Activated CD8-positive, alpha-beta T cell treated with anti-CD3 and anti-CD28 coated beads, Interleukin-2, amount 10 ng/mL, durations not matched to agents 7 days and 5 days (primary cell): ENCODE measurements at places on chromosomes 5 and 9.

- no peak for DNase-seq
Measured at GRCh38 chr9:10534850-10535249, 78.0 kb downstream of the PTPRD start.

DNA sequence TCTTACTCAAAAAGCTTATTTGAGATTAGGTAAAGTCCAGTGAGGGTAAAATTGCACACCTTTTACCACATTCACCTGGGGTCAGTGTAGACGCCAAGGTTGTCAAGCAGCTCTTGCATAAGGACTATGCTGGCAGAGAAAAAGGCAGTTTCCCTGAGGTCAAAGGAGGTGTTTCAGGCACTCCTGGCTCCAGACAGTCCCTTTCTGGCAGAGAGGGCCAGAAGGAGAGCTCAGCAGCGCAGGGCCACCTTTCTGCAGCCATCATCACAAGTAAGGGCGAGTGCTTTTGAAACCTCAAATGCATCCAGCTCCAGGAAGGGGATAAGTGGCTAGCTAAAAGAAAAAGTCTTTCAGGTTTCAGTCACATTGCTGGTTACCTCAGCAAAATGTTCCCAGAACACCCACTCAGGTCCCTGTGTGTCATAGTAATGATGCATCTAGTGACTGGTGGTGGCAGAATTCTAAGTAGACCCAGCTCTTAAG, 16.7 kb upstream of the IL13 start:
- peak; percentile 44 for DNase-seq

- no peak for DNase-seq
Measured at GRCh38 chr5:61141801-61142200, 20.5 kb downstream of the SMIM15 start.

DNA sequence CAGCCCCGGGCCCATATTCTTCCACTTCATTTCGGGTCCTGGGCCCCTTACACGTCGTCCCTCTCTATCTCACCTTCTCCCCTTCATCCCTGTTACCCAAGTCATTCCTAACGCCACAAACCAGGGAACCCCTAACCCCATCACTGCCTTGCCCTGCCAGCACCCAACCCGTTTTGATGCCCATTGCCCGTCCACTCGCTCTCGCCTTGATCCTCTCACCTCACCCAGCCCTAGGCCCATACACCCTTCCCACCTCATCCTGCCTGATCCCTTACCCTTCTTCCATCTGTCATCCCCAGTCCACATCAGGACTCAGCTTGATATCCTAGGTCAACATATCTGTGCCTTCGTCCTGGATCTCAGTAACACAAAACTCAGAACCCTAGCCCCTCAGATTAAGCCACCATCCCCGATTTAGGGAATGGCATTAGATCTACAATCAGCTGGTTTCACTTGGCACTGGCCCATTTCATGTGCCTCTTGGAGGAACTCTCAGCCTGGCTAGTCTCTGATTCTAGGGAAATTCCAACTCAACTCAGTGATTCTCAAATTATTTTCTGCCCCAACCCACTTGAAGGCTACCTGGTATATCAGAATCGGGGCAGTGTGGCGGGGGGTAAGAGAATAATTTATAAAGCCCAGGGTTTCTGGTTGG, 489 bp downstream of the CHMP5 start:
- no peak for DNase-seq

DNA sequence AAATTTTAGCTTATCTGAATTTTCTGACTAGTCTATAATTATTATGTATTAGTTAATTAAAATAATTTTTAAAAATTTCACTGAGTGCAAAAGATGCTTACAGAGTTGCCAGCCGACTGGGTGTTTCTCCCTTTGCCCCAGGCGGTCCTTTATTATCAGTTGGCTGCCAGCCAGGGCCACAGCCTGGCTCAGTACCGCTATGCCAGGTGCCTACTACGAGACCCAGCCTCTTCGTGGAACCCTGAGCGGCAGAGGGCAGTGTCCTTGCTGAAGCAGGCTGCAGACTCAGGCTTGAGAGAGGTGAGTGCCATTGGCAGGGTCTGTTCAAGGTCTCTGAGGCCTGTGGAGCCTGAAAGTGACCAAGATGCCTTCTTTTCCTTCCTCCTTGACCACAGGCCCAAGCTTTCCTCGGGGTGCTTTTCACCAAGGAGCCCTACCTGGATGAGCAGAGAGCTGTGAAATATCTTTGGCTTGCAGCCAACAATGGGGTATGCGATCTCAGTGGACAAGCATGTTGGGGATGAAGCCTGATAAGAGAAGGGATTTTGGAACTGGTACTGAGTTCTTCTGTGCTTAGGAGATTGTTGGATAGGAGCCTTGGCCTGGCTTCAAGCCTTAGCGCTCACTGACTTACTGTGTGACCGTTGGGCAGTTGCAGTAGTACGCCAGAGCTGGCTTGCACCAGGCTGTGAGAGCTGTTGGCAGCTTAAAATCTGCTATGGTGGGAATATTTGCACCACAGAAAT, 10.6 kb downstream of the DELE1 start:
- DNase-seq: no peak

- no peak for DNase-seq
Measured at GRCh38 chr5:112691339-112691680, 46.4 kb upstream of the APC start.

DNA sequence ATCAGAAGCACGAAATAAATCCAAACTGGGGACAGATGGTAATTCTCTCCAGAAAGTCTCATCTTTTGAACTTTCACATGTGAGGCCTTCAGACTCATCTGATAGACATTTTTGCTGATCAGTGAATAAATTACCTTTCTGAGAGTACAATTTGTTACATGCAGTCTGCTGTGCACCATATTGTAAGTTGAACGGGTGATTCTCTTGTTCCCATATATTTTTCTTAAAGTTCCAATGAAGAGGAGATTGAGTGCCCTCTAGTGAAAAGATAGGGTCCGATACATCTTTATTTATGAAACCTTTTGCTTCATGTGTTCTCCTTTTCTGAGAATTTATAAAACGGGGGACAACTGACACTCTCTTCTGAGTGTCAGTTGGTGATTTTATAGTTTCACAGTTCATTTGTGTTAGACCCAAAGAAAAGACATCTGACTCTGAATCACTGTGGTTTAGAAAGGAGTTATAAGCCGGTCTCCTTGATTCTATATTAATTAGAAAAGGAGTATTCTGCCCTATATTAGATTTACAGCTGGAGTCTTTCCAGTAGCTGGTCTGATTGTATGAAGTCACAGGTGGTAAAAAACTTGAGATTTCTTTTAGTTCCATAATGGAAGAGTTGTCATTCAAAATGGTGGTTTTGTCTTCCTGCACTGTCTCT, 30.4 kb downstream of the GNG10 start:
- no peak for DNase-seq

DNA sequence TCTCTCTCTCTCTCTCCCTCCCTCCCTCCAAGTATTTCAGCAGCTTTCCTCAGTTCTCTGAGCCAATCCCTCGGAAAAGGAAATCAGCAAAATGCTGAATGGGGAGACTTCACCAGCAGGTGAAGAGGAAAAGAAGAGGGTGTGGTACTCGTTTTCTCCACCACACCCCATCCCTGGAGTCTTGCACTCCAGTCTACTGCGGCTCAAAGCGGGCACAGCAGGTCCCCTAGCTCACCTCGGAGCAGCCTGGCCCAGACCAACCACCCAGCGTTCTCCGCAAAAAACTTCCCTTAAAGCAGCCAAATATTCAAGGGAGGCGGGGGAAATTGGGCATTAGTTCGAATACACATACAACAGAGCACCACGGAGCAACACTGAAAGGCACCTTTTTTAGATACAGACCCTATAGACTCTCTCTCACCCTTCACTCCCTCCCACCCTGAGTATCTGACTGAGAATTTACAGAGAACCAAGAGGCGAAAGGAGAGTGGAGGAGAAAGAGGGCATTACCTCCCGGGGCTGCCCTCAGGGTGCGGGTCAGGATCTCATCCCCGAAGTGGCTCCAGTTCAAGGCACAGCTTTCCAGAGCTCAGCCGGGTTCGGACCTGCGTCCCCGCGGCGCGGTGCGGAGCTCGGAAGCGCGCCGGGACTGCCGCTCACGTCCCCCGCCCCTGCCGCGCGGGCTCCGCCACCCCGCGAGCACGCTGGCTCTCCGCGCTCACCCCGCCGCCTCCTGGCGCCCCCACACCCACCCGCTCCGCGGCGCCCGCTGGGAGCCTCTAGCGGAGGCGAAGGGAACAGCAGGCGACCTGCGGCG, 1638.5 kb upstream of the C9orf72 start:
- peak; percentile 33 for DNase-seq

GRCh38 chr9:138010861-138011260, 133.3 kb downstream of the CACNA1B start:
- DNase-seq: no peak

- DNase-seq: no peak
Measured at GRCh38 chr9:91346644-91347043, 15.1 kb downstream of the AUH start.

- no peak for DNase-seq
Measured at GRCh38 chr9:97528529-97529230, 27.2 kb downstream of the TMOD1 start.

DNA sequence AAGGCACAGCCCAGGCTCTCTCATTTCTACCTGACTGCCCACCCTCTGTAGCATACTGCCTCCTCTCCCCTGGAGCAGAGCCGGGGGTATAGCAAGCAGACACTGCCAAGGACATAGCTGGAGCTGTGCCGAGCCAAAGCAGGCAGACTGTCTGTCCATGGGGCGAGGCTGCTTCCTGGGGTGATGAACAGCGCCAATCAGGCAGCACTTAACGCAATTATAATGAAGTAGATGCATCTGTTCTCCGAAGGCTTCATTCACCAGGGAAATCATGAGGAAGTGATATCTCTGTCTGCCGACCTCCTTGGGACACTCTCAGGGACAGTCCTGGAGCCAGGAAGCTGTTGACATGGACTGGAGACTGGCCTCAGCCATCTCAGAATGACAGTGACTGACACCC, 230.7 kb downstream of the ASTN2 start:
- DNase-seq: no peak

DNA sequence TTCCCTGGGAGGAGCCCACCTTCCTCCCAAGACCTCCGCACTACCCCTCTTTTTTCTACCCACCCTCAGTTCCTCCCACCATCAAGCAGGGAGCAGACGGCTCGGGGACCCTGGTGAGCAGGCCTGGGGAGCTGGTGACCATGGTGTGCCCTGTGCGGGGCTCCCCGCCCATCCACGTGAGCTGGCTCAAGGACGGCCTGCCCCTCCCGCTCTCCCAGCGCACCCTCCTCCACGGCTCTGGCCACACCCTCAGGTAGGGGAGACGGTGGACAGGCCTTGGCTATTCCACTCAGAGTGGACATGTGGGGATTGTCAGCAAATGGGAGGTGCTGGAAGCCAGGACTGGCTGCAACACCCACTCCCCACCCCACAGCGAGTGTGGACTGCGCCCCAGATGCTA, 52.9 kb upstream of the ASS1 start:
- DNase-seq: no peak

DNA sequence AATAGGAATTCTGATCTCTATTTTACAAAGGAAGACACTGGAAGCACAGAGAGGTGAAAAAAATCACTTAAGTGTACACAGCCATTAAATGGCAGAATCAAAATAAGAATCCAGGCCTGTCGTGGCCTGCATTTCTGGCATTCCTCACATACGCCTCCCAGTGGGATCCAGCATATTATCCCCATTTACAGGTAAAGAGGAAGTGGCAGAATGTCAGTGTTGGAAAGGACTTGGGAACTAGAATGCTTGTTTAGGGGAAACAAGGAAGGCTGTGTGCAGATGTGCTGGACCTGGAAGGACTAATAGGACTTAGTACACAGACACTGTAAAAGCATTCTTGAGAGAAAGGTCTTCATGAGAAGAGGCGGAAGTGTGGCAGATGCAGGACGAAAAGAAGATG, 241.8 kb downstream of the TRIM32 start:
- no peak for DNase-seq

DNA sequence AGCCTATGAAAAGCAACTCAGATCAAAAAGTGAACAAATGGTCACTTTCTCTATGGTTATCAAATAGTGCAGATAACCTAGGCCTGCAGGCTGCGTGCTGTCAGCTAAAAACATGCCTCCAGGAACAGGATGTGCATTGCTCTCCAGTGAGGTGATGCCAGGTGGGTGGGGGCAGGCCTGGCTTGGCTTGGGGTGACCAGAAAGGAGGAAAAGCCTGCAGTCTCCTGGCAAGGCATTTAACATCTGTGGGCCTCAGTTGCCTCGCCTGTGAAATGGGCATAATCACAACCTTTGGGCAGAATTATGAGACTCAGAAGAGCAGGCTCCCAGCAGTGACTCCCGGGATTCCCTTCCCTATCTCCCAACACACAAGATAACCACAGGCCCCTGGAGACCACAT, 135.9 kb downstream of the COL23A1 start:
- DNase-seq: no peak
